ENCODE measurements at places on chromosomes 2 and 18.

- no peak for DNase-seq
Measured at GRCh38 chr18:38174594-38174993, 609.0 kb upstream of the CELF4 start.

DNA sequence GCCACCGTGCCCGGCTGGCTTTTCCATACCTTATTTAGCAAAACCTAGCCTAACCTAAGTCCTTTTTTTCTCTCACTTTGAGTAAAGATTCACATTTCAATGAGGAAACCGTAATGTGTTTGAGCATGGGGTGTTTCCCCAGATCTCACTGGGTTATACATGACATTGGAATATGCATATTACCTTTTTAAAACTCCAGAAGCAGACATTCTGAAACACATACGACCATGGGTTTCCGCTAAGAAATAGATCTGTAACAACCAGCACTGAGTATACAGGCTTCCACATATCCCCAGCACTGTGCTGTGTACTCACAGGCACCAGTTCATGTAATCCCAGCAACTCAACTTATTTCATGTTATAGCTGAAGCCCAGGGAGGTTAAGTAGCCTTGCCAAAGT lies 41.0 kb upstream of the FOSL2 start:
- DNase-seq, result no peak

- DNase-seq, result no peak
Measured at GRCh38 chr2:45909677-45910191, 258.3 kb downstream of the PRKCE start.

GRCh38 chr2:18046558-18047212 lies 168.2 kb downstream of the KCNS3 start:
- no peak for DNase-seq

GRCh38 chr2:154709215-154709614 lies 10.7 kb downstream of the KCNJ3 start:
- DNase-seq, result peak; percentile 59

GRCh38 chr18:22515250-22515649 lies 97.5 kb upstream of the CTAGE1 start:
- DNase-seq, result no peak

All from cerebellar nuclear complex (tissue), 1 donor.